ENCODE measurements at places on chromosomes 7 and 10. TPM values are rescaled to one million over a fixed set of nuclear protein-coding genes. Genes with fewer than 3 reads are reported as not detected.

GRCh38 chr10:70748305-70748704 lies 36.9 kb downstream of the TBATA start:
- H3K36me3 ChIP-seq: no peaks in the 10 kb centered on the region
- H3K27ac ChIP-seq: no peak overlapping the region
- H3K4me3 ChIP-seq: no peak overlapping the region
- H3K27me3 ChIP-seq: no peaks in the 10 kb centered on the region
- DNase-seq: no peak
- H3K4me1 ChIP-seq: peaks cover 10% of the 10 kb centered on the region

- H3K36me3 ChIP-seq: no peaks in the 10 kb centered on the region
- H3K4me3 ChIP-seq: no peak overlapping the region
- DNase-seq: no peak
- H3K4me1 ChIP-seq: no peaks in the 10 kb centered on the region
- H3K27me3 ChIP-seq: peaks cover 5% of the 10 kb centered on the region
Observed at GRCh38 chr7:38655833-38656774, 24.9 kb upstream of the AMPH start.

- no peak overlapping the region for H3K4me3 ChIP-seq
- no peaks in the 10 kb centered on the region for H3K27me3 ChIP-seq
- H3K27ac ChIP-seq: no peak overlapping the region
- no peaks in the 10 kb centered on the region for H3K36me3 ChIP-seq
Observed at GRCh38 chr7:39560997-39561396, 5.2 kb upstream of the YAE1 start.

GRCh38 chr10:35092851-35093250 lies 2.7 kb upstream of the CUL2 start:
- no peaks in the 10 kb centered on the region for H3K36me3 ChIP-seq
- H3K4me1 ChIP-seq: peaks cover 22% of the 10 kb centered on the region
- H3K4me3 ChIP-seq: no peak overlapping the region
- H3K27me3 ChIP-seq: peaks cover 13% of the 10 kb centered on the region
- no peak for DNase-seq

DNA sequence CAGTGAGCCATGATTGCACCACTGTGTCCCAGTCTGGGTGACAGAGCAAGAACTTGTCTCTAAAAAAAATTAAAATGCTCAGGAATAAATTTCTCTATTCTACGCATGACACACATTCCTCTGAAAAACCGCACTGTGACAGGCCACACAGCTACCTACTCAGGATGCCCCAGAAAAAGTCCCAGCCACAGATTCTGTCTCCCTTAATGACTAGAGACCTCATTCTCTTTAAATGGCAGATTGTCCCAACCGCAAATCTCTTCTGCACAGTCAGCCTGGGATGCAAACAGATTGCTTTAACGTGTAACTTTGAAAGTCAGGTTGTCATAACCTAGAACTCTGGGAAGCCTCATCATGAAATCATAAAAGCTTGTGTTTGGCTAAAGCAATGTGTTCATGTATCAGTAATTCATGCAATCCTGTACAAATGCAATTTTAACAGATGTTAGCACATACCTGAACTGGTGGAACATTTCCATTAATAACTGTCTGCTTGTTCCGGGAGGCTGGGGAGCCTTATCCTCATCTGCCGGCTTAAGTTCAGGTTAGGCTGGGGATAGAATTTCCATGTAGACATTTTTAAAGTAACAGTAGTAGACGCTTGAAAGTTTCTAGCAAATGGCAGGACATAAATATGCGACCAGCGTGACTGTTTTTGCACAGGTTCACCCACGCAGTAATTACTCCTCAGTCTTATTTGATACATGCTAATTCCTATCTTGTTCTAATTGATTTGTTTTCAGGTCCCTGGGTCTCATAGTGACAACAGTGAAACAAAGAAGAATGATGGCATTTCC lies 26.2 kb upstream of the MSRB2 start:
- DNase-seq: no peak
- no peaks in the 10 kb centered on the region for H3K36me3 ChIP-seq
- H3K27ac ChIP-seq: no peak overlapping the region
- no peaks in the 10 kb centered on the region for H3K27me3 ChIP-seq

GRCh38 chr7:20777377-20778062 lies 9.2 kb downstream of the SP8 start:
- no peak overlapping the region for H3K27ac ChIP-seq
- H3K4me3 ChIP-seq: peak overlapping the region; percentile 50
- no peak for DNase-seq
- H3K36me3 ChIP-seq: no peaks in the 10 kb centered on the region
- H3K27me3 ChIP-seq: peaks cover 99% of the 10 kb centered on the region

GRCh38 chr10:119024882-119025281 lies 4.6 kb upstream of the NANOS1 start:
- H3K36me3 ChIP-seq: no peaks in the 10 kb centered on the region
- no peak for DNase-seq
- peak overlapping the region; percentile 5 for H3K27ac ChIP-seq
- H3K27me3 ChIP-seq: no peaks in the 10 kb centered on the region
- no peak overlapping the region for H3K4me3 ChIP-seq
- H3K4me1 ChIP-seq: peaks cover 32% of the 10 kb centered on the region

- DNase-seq: no peak
- no peak overlapping the region for H3K4me3 ChIP-seq
- no peak overlapping the region for H3K27ac ChIP-seq
Observed at GRCh38 chr7:132499065-132499464, 77.2 kb downstream of the PLXNA4 start.

- no peak for DNase-seq
- H3K27ac ChIP-seq: no peak overlapping the region
- H3K4me1 ChIP-seq: peaks cover 6% of the 10 kb centered on the region
- H3K36me3 ChIP-seq: no peaks in the 10 kb centered on the region
- peaks cover 44% of the 10 kb centered on the region for H3K27me3 ChIP-seq
Observed at GRCh38 chr10:66931340-66931948, 5.6 kb downstream of the LRRTM3 start.

DNA sequence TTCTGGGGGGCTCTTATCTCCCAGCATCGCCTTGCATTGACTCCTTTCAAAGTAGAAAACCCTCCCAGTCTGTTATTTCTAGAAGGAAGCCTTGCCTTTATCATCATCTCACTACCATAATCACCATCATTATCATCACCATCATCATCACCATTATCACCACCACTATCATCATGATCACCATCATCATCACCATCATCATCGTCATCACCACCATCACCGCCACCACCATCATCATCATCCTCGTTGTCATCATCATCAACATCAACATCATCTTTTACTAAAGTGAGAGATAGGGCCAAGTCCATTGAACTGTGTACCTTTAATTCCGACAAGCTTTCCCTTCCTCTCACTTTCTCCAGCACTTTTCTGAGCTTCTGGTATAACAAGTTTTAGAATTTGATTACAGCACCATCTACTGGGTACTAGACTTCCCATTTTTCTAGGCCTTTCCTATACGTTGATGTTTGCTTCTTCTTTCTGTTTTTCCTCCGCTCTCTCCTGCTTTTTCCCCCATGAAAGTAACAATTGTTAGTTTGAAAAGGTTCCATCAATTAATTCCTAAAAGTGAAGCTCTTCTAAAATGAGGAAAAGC lies 226.4 kb downstream of the BUB3 start:
- H3K27me3 ChIP-seq: peaks cover 36% of the 10 kb centered on the region
- no peaks in the 10 kb centered on the region for H3K36me3 ChIP-seq
- no peak for DNase-seq

DNA sequence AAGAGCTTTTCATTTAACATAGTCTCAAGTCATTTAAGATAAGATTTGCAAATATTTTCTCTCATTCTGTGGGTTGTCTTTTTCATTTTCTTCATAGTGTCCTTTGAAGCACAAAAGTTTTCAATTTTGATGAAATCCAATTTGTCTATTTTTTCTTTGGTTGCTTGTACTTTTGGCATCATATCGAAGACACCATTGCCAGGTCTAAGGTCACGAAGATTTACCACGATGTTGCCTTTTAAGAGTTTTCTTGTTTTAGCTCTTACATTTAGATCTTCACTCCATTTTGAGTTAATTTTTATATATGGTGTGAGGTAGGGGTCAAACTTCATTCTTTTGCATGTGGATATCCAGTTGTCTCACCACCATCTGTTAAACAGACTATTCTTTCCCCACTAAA lies 34.7 kb downstream of the TMEM270 start:
- H3K36me3 ChIP-seq: no peaks in the 10 kb centered on the region
- H3K4me3 ChIP-seq: no peak overlapping the region
- H3K4me1 ChIP-seq: peaks cover 52% of the 10 kb centered on the region
- no peak for DNase-seq
- peak overlapping the region; percentile 65 for H3K27ac ChIP-seq
- no peaks in the 10 kb centered on the region for H3K27me3 ChIP-seq

DNA sequence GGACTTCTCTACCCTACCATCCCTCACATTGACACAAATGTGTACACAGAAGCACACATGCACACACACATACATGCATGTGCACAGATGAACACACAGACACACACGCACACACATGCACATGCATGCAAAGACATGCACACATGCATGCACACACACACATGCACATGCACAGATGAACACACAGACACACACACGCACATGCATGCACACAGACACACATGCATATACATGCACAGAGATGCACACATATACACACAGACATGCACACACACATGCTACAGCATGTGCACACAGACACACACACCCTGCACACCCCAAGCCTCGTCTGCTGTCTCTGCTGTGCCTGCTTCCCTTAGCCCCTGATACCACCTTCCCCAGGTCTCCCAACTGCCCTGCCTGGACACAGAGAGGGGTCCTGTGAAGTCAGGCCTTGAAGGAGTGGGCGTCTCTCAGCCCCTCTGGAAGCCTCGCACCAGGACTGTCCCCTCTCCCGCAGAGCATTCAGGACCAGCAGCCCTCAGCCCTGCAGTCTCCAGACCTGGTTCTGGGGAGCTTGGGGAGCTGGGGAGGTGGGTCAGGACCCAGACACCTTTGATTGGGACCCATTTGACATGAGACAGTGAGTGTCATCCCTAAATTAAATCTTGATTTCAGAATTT lies 181.8 kb downstream of the DNAJB6 start:
- H3K36me3 ChIP-seq: no peaks in the 10 kb centered on the region
- no peak for DNase-seq
- no peaks in the 10 kb centered on the region for H3K4me1 ChIP-seq
- H3K27me3 ChIP-seq: peaks cover 28% of the 10 kb centered on the region
- no peak overlapping the region for H3K27ac ChIP-seq

DNA sequence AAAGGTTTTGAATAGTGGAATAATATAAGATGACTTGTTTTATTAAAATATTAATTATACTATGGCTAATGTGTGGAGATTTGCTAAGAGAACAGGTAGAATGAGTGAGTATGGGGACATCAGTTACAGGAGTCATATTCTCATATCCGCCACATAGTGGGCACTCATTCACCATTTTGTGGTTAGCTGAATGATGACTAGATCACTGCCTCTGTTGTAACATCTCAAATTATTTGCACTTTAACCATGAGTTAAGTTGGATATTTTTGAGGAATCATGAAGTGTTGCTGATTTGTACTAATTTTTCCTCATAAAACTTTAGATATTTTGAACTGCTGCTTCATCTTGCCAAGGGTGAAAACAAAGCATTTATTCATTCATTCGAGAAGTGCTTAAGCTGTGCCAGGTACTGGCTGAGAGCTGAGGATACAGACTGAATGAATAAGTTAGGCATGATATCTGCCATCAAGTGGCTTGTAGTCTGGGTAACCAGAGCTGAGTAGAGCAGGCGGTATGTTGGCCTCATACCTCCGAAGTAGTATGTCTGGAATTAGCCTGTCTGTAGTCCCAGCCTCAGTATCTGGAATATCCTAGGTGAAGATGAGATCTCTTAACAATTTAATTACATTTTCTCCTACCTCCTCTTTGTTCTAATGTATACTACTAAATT lies 100.5 kb downstream of the ZEB1 start:
- DNase-seq: no peak
- no peaks in the 10 kb centered on the region for H3K36me3 ChIP-seq
- no peaks in the 10 kb centered on the region for H3K27me3 ChIP-seq
- no peak overlapping the region for H3K27ac ChIP-seq
- H3K4me1 ChIP-seq: no peaks in the 10 kb centered on the region
- no peak overlapping the region for H3K4me3 ChIP-seq

GRCh38 chr10:49322371-49323170 lies 23.6 kb downstream of the C10orf71 start:
- H3K27me3 ChIP-seq: no peaks in the 10 kb centered on the region
- H3K4me3 ChIP-seq: no peak overlapping the region
- DNase-seq: no peak
- H3K4me1 ChIP-seq: peaks cover 7% of the 10 kb centered on the region
- no peaks in the 10 kb centered on the region for H3K36me3 ChIP-seq
- H3K27ac ChIP-seq: peak overlapping the region; percentile 18

DNA sequence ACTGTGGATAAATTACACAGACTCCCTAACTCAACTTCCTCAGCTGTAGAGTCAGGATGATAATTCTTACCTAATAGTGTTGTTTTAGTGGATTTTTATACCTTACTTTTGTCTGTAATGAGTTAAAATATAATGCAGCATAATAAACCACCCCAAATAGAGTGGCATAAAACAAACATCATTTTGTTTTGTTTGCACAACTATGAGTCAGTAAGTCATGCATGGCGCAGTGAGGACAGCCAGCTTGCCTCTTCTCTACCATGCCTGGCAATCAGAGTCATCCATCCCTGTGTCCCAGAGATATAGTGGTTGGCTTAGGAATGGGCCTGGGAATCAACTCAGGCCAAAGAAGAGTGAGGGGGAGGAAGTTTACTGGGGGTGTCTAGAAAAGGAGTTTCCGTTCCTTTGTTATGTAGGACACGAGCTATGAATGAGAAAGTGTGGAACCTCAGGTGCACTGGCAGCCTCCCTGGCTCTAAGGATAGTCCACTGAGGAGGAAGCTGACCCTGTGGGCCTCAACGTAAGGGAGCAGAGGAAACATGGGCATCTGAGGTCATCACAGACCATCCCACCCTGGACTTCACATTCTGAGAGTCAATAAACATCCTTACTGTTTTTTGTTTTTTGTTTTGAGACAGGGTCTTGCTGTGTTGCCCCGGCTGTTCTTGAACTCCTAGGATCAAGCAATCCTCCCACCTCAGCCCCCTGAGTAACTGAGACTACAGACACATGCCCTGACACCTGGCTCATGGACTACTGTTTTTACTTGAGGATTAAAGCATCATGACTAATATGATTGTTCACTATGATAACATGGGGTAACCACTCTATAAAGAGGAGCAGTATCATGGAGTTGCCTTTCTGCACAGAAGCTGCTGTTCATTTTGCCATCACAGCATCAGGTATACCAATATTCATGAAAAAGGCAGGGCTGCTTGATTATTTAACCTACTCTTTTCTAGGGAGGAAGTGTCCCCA lies 21.0 kb upstream of the GRB10 start:
- peaks cover 4% of the 10 kb centered on the region for H3K27me3 ChIP-seq
- no peaks in the 10 kb centered on the region for H3K36me3 ChIP-seq
- no peak for DNase-seq
- H3K27ac ChIP-seq: no peak overlapping the region
- no peak overlapping the region for H3K4me3 ChIP-seq

The HOXA4 gene
- 4.7 TPM for total RNA-seq

The MMD2 gene
- total RNA-seq: not detected

The ARHGAP22 gene
- total RNA-seq: 0.98 TPM

The GCK gene
- total RNA-seq: 0.52 TPM

The DPY19L1 gene
- 10.8 TPM for total RNA-seq

The AMPH gene
- total RNA-seq: 6.3 TPM

The NPM3 gene
- total RNA-seq: 60.5 TPM

The GPR85 gene
- total RNA-seq: 0.17 TPM

The TMUB1 gene
- 48.1 TPM for total RNA-seq

The GRID1 gene
- 2.9 TPM for total RNA-seq

Measured in suprapubic skin (tissue), 4 donors.